ENCODE measurements at places on chromosomes 5 and 9.

- no peak for DNase-seq
These were observed 130.4 kb upstream of the POC5 start for GRCh38 chr5:75847561-75848021.

DNA sequence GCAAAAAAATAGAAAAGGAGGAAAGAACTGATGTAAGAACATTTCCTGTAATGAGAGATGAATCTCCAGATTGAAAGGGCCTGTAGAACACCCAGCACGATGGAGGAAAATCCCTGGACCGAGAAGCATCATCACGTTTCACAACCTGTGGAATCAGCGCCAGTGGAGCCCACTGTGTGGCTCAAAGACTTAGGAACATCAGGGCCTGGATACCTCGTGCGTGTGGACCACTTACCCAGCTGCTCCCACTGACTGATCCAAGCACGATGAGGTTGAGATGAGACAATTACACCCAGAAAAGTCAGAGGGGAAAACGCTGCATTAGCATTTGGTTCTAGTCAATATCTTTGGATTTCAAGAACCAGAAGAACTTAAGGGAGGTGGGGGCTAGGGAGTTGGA, 224.6 kb downstream of the SYK start:
- no peak for DNase-seq

GRCh38 chr9:105275938-105276337, 31.5 kb downstream of the SLC44A1 start:
- DNase-seq = no peak

DNA sequence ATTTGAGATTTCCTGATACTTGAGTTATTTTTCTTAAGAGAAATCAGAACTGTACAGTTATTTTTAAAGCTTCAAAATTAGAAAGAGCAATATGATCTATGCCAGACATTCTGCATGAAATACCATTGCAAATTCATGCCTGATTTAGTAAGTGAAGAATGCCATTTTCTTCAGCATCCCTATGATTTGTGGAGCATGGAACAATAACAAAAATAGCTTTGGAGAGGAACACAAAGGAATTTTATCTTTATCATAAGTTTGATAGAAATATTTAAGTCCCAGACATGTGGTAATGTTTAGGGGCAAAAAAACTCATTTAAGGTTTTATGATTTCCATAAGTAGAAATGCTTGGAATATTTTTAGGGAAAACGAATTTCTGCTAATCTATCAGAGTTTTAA, 1863.4 kb downstream of the EFNA5 start:
- DNase-seq = no peak

DNA sequence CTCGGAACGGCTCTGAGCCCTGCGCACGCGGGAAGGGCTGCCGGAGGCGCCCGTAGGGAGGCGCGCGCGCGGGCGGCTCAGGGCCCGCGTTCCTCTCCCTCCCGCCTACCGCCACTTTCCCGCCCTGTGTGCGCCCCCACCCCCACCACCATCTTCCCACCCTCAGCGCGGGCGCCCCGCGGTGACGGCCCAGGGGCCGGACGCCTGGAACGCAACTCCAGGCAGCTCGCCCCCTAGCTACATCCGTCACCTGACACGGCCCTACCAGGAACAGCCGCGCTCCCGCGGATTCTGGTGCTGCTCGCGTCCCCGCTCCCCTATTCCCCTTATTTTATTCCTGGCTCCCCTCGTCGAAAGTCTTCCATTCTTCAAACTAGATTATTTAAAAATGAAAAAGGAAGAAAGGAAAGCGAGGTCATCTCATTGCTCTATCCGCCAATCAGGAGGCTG, at the start of gene CDKN2B-AS1:
CDKN2B-AS1 (plus strand) TSS at position 236 of the 450 bp plus-strand sequence.
- peak; percentile 53 for DNase-seq

- no peak for DNase-seq
These were observed 772 bp upstream of the TARS1 start for GRCh38 chr5:33439905-33440481.

- no peak for DNase-seq
These were observed 121.5 kb downstream of the JMY start for GRCh38 chr5:79357398-79357797.

DNA sequence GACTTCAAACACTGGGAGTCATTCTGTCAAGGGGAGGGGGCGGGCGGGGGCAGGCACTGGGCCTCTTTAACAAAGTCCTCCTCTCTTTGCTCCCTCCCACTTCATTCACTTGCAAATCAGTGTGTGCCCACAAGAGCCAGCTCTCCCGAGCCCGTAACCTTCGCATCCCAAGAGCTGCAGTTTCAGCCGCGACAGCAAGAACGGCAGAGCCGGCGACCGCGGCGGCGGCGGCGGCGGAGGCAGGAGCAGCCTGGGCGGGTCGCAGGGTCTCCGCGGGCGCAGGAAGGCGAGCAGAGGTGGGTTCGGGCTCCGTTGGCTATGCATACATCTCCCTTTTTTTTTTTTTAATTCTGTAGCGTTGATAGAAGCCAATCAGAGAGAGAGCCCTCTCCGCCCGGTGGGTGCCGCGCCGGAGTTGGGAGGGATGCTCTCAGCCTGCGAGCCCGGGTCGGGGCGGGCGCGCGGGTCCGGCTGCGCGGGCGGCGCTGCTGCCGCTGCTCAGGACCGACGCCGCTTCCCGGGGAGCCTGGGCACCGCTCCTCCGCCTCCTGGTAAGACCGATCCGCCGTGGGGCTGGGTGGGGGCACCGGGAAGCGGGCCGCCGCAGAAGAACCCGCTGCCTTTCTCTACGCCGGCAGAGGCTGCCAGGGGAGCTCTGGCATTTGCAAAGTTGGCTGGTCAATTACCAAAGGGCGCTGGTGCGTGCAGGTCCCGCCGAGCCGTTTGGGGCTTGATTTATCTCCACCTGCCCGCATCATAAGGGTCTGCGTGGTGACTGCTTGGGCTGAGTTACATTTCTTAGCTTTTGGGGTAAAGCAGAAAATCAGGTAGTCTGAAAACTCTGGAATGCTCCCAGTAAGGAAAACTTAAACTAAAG, at the start of gene CDH6:
CDH6 (plus strand) TSS at position 96 of the 877 bp plus-strand sequence. CDS start 73,788 bp downstream, outside the sequence.
- DNase-seq = peak; percentile 73

DNA sequence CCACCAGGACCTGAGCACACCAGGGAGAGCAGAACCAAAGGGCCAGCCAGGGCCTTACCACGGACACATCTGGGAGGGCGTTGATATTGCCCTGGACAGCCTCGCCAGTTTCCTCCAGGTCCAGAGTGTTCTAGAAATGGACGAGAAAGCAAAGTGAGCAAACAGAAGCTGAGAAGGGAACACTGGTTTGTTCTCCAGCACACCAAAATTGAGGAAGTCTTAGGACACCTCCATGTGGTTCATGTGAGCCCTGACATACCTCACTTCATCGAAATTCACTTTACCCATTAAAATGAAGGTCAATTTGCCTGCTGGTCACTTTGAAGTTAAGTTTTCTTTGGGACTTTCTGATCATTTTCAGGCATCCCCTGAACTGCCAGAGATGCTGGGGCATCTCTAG, 20.1 kb upstream of the AKNA start:
- no peak for DNase-seq

DNA sequence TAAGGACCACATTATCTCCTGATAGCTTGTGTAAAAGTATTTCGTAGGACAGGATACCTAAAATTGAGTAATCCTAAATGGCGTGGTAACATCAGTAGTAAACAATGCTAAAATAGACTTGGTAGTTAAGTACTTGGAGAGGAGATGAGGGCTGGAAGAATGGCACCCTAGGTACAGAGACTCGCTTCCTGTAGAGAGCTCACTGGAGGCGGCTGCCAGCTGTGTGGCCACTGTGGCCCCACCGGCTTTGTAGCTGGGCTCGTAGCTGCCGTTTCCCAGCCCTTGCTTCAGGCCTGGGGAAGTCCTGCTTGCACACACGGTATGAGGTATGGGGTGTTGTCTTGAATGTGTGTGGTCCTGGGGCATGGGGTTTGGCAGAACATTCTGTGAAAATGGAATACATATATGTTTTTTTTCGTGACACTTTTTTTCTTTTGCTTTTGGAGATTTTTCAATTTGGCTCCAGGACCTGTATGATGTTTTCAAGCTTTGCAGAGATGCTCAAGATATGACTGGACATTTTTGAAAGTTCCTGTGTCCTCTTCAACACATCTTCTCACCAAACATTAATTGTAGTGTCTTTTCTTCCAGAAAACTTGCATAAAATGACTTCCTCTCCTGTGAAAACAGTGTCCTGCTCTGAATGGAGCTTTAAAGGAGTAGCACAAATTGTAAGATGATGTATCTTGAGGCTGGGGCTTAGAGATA, 58.0 kb downstream of the RCL1 start:
- DNase-seq = no peak

DNA sequence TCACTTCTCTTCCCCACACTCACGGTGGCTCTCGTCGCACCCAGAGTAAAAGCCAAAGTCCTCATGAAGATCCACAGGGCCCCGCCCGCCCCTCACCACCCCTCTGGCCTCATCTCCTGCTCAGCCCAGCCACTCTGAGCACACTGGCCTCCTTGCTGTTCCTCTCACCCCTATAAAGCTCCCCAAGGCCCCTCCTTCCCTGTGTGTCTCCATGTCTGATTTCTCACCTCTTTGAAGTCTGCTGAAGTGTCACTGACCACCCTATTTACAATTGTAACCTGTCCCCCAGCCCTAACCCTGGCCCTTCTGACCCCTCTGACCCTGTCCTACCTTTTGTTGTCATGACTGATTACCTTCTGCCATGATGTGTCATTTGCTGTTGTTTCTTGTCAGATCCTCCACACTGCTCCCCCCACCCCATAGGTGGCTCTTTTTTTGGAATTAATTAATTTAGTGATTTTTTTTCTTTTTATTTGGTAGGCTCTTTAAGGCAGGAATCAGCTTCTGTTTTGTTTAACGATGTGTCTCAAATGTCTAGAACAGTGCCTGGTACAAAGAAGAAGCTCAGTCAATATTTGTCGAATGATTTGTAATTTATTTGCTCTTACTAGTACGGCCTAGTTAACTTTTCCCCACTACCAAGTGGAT, 90.2 kb downstream of the IQGAP2 start:
- peak; percentile 15 for DNase-seq

GRCh38 chr9:1599961-1600360, 415.2 kb upstream of the SMARCA2 start:
- DNase-seq = no peak

DNA sequence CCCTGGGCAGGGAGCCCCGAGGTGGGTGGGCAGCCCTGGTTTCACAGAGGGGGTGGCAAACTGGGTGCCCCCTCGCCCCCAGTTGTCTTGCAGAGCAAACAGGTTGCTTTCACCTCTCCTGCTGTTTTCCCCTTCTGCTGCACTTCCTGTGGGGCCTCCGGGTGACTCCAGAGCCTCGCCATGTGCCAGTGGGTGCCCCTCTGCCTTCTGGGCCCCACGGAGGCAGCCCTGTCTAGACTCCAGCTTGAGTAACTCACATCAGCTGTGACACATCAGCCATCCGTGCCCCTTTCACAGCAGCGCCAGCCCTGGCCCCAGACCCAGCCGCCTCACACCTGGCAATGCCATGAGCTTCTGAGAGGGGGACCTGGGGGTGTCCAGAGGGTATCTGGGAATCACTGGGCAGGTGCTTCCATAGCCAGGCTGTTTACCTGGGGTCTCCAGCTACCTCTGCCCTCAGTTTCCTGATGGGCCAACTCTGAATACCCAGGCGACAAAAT, 36.9 kb downstream of the ADAMTSL2 start:
- DNase-seq = no peak

- DNase-seq = no peak
These were observed 44.4 kb downstream of the GALNT12 start for GRCh38 chr9:98851730-98852459.

DNA sequence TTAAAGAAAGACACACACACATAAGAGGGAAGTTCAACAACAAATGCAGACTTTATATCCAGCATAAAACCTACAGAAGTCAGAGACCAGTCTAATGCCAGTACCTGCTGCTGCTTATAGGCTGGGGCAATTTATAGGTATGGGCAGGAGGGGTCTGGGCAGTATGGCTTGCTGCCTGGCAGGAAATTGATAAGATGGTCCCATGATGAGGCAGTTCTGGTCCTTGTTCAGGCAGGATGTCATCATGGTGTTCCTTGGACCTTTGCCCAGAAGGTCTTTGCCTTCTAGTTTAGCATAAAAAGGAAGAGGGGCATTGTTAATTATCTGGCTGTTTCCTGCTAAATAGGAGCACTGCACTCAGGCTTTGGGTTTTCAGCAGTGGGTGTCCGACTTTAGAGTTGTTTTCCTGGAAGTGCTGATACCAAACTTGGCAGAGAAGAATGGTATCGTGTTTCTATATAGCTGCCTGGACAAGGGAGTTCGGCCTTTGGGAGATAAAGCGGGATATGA, 10.4 kb upstream of the PDCD1LG2 start:
- no peak for DNase-seq

- no peak for DNase-seq
These were observed 440.0 kb downstream of the ENC1 start for GRCh38 chr5:74200560-74200959.

DNA sequence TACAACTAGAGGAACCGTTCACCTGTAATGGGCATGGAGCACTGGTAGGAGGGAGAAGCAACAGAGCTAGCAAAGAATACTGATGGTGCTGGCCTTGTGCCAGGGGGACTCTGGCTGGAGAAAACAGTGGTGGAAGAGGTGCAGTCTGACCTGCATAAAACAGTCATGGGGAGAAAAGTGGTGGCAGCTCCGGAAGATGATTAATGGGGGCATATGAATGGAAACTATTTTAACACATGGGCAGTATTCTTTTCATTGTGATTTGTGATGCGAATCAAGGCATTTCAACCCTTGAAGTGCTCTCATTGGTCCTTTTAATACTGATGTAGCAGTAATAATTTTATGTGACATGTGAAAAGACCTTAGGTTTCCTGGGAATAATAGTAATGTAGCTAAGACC, 219.6 kb downstream of the ADAMTS6 start:
- no peak for DNase-seq

GRCh38 chr9:136352682-136353081, 10.9 kb downstream of the DNLZ start:
- DNase-seq = no peak

DNA sequence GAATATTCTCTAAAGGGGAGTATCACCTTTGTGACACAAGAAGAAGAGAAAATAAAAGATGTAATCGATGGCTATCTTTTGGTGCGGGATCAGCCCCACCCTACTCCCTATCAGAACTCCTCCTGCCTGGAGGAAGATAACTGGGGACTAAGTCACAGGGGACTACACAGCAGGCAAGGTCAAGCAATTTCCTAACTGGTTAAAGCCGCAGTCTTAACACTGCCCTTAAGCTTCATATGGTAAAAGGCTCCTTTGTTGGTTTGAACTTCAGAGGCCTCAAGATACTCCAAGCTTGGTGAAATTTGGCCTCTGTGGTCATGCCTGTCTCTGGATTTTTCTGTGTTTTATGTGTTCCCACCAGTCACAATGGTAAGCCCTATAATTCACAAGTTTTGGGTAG, 1.3 kb upstream of the SHISAL2B start:
- DNase-seq = no peak

- DNase-seq = no peak
These were observed 558.1 kb downstream of the NR2F1-AS1 start for GRCh38 chr5:93022796-93023447.

DNA sequence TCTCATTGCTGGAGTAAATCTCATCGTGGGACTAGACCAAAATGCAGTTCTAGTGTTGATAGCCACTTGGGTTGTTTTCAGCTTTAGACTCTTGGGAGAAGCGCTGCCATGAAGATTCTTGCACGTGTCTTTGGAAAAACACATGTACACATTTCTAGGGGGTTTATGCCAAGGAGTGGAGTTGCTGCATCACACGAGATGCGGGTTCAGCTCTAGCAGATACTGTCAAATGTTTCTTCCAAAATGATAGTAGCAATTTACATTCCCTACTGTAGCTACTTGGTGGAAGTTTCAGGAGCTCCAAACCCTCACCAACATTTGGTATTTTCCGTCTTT, 52.3 kb upstream of the CPLX2 start:
- DNase-seq = no peak

- DNase-seq = no peak
These were observed 98.9 kb upstream of the TAF11L2 start for GRCh38 chr5:17398866-17399835.
